ENCODE measurements at places on chromosomes 1 and 21.

GRCh38 chr21:33264561-33264960 lies 1.6 kb upstream of the IL10RB start:
- DNase-seq = no peak

- DNase-seq = no peak
Observed at GRCh38 chr1:21579791-21580190, 70.6 kb downstream of the ALPL start.

GRCh38 chr1:230636575-230637148 lies 5.6 kb upstream of the COG2 start:
- DNase-seq = no peak

GRCh38 chr1:37691497-37692077 lies 729 bp upstream of the CDCA8 start:
- DNase-seq = peak; percentile 30

- DNase-seq = no peak
Observed at GRCh38 chr1:73205294-73205973, 923.1 kb upstream of the NEGR1 start.

GRCh38 chr1:227934476-227935313 lies 13.0 kb downstream of the WNT9A start:
- DNase-seq = no peak

- DNase-seq = no peak
Observed at GRCh38 chr1:201268604-201269151, 14.6 kb upstream of the PKP1 start.

DNA sequence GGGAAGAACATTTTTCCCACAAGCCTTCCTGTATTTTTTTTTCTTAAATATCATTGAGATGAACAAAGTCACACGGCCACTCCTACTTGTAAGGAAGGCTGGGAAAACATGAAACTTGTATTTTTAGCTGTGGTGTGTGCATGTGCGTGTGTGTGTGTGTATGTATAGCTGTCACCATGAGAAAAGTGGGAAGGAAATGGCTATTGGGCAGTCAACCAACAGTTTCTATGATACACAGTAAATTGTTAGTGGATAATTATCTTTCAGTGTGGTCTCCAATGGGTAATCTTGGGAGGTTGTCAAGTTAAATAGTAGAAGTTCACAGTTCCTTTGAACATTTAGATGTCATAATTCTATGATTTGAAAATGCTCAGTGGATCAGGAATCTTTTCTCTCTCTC lies 132.7 kb upstream of the USP24 start:
- DNase-seq = no peak

DNA sequence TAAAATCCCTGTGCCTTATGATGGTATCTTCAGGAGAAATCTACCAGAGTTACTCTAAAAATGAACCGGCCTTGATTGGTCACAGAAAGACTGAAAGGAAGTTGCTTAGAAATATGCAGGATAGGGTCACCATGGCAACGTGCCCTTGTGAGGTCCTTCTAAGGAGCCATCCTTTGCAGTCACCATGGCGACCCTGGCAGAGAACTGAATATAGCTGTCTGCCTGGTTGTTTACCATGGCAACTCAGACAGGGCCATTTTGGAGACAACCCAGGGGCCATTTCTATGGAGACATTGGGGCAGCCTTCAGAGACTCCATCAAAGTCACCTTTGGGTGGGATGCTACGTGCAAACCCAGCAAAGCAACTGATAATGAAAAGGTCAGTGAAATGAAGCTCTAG lies 43.0 kb downstream of the SNX7 start:
- no peak for DNase-seq

GRCh38 chr21:22791986-22792560 lies 1793.9 kb downstream of the NCAM2 start:
- DNase-seq = peak; percentile 39

GRCh38 chr1:182029379-182030331 lies 31.9 kb downstream of the ZNF648 start:
- peak; percentile 99 for DNase-seq

GRCh38 chr1:200062143-200062542 lies 34.6 kb downstream of the NR5A2 start:
- DNase-seq = no peak

DNA sequence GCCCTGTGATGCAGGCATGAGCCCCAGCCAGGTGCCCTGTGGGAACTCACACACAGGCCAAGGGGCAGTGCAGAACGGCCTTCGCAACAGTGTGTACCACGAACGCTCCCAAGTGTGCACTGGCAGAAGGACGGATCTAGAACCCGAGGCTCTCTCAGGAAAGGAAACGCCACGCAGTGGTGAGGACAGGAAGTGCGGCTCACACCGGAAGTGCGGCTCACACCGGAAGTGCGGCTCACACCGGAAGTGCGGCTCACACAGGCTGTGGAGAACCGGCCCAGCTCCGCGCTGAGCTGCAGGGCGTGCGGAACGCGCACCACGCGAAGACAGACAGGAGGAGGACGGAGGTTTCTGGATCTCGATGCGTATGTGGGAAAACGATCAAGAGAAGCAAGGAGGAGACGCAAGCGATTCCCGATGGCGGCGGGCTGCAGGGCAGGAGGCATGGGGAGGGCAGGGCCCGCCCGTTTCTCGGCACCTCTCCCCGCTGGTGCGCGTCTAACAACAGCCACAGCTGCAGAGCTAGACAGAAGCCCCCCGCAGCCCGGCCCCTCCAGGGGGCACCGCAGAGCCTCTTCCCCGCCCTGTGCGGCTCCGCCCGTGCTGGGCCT lies 35.9 kb upstream of the TMEM52 start:
- DNase-seq = no peak

DNA sequence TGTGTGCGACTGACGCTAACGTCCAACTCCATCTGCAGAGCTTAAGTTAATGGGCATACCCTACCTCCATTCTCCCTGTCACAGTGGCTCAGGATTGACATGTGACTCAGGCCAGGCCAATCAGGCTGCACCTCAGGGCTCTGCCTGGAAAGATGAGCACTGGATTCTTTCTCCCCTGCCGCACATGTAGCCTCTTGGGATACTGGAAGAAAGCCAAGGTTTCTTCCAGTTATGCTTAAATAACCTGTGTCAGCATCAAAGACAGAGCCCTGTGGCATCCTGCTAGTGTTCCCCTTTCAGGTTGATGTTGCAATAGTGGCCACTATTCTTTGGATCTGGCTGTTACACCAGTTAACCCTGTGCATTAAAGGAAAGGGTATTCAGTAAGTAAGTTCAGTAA lies 55.0 kb upstream of the SYT6 start:
- DNase-seq = no peak

GRCh38 chr21:43609501-43610340 lies 49.6 kb downstream of the HSF2BP start:
- peak; percentile 53 for DNase-seq

DNA sequence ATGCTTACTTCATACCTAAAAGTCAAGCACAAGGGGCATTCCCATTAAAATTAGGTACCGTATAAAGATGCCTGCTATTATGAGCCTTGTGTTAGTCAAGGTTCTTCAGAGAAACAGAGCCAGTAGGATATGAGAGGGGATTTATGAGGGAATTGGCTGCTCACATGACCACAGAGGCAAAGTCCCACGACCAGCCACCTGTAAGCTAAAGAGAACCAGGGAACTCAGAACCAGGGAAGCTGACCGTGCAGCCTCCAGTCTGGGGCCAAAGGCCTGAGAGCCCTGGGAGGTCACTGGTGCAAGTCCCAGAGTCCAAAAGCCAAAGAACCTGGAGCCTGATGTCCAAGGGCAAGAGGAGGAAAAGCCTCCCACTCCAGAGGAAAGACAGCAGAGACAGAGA lies 20.0 kb downstream of the PIGM start:
- DNase-seq = no peak

DNA sequence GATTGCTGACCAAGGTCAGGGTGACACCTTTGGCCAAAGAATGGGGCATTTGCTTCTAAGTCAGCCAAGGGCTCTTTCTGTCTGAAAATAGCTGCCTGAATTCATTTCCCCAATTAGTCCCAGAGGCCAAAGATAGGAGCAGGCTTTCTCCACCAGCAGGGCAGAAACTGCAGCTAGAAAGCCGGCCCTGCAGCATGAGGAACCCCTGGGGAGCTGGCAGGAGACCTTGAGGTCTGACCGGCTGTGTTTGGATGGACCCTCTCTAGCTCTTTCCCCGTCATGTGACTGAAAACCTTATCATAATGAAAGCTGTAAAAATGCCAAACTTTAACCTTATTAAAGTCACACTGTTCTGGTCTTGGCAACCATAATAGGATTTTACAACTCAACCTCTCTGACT lies 93.4 kb downstream of the CD58 start:
- DNase-seq = no peak

GRCh38 chr21:46622226-46622625 lies 13.2 kb upstream of the PRMT2 start:
- no peak for DNase-seq

DNA sequence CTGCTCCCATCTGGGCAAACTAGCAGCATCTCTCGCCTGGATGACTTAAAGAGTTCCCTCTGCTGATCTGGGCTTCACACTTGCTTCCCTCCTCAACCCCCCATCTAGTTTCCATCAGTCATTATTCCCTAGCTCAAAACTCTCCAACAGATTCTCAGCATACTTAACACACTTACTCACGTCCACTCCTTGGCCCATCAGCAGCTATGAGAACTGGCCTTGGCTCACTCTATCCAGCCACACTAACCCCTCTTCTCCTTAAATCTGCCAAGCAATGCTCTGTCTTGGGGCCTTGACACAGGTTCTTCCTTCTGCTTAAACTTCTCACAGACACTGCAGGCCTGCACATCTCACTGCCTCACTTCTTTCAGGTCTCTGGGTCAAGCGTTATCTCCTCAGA lies 41.6 kb downstream of the GNG12 start:
- DNase-seq = no peak

GRCh38 chr1:244952940-244953339 lies 88.6 kb upstream of the HNRNPU start:
- DNase-seq = no peak

DNA sequence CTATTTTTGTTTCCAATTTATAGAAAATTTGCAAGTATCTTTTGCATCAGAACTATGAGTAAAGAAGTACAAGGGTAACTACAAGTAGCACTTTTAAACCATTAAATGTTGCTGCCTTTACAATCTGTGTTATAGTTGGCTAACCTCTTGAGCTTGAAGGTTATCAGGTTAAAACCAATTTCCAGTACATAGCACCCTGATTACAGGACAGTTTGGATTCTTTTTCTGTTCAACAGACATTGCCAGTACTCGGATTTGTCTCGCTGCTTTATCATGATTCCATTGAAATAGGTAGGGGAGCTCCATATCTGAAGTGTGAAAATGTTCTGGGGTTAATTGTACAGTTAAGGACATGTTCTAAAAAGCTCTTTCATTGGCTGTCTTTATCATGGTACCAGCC lies 40.0 kb downstream of the MIA3 start:
- DNase-seq = no peak

DNA sequence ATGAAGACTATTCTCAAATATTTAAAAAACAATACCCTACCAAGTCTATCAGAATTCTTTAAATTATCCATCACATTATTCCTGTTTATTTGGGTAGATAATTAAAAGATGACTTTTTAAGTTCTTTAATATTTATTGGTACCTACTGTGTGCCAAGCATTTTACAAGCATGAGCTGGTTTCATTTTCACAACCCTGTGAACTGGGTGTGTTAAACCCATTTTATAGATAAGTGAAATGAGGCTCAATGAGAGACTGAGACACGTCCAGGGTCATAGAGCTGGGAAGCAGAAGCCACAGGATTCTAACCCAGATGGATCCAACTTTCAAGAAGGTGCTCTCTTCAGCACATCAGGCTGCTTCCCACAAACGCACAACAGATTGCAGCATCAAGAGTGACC lies 12.3 kb downstream of the LRRN2 start:
- DNase-seq = no peak

DNA sequence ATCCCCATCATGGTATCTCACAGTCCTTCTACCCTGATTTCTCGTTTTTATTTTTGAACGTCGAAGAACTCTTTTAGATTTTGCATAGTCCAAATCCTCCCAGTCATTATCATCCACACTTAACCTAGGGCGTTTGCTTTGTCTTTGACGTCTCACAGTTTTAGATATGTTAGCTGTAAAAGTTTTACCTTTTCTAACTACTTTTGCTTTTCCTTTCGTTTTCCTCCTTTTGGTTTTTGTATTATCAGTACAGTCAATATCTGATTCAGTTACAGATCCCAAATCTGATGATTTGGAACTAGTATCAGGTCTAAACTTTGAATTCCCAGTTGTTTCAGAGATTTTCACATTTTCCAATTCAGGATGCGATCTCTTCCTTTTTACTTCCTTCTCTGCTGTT lies 13.1 kb upstream of the PSMG1 start:
- no peak for DNase-seq

DNA sequence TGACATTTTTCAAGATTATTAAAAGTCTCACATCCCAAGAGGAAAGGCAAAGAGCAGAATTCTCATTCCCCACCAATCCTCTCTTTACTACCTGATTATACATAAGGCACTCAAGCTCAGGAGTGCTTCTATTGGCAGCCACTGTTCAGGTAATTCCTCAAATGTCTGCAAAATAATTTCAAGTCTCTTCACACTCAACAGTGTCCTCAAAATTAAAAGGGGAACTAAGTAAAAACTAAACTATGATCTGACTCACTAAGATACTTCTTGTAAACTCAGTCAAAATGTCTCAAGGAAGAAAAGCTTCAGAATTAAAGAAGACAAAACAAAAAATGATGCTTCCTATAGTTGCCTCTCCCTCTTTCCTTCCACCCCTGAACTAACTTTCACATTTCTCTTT lies 135.6 kb downstream of the GPATCH2 start:
- DNase-seq = no peak

- DNase-seq = no peak
Observed at GRCh38 chr1:235952950-235953615, 86.4 kb upstream of the LYST start.

- DNase-seq = no peak
Observed at GRCh38 chr1:216420746-216421145, 2.5 kb downstream of the USH2A start.

DNA sequence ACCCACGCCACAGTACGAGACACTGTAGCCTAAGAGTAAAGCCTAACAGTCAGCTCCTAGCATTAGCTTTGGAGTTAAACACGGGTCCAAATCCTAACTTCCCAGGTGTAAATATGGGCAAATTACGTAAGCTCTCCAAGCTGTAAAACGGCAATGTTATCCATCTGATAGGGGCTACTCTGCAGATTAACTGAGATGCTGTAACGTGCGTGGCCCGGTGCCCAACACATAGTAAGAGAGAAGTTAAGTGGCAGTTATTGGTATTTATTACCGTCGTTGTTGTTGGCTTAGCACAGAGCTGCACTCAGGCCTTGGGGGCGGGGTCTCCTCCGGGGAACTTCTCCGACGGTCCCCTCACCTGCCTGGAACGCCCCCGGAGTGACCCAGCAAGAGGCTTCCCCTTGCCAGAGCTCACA lies 457 bp downstream of the TRAPPC3 start:
- no peak for DNase-seq

DNA sequence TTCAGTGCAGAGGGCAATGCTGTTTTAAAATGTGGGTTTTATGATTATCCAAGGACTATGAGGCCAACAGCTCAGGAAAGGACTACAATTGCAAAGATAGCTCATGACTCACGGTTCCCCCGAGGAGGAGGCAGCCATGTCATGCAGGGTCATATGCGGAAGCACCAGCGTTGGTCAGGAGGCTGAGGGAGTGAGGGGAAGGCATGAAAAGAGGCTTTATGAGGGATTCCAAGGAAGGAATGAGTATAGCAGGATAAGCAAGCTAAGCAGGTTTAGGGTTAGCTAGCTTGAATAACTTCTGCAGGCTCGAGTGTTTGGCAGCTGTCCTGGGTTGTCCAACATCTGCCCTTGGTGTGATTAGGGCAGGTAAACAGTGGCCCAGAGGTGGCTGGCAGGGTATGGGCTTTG lies 495.1 kb downstream of the SETD4 start:
- DNase-seq = no peak

- no peak for DNase-seq
Observed at GRCh38 chr1:218898921-218899320, 274.8 kb upstream of the LYPLAL1 start.

- no peak for DNase-seq
Observed at GRCh38 chr1:147631839-147632238, 38.5 kb downstream of the ACP6 start.
